ENCODE measurements at places on chromosomes 5 and 9.
A peak's percentile ranks its signal among the peaks of the same experiment; 100 is the strongest.

DNA sequence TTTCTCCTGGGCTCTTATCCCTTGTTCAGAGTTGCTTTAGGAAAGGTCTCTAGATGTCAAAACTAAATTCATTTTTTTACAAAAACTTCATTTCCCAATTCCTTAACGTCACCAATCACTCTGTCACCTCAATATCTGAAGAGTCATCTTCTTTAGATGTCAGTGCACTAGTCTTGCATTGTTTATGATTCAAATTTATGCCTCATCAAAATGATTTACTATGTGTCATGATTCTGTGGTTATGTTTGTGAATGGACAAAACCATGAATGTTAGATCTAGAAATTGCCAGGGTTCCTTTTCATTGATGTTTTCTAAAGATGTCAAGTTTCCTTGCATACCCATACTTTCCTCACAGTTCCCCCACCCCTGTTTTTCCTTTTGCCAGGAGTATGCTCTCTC lies 21.5 kb downstream of the CWC27 start:
- no peak for DNase-seq

- no peak for DNase-seq
Measured at GRCh38 chr5:3789519-3790193, 194.0 kb downstream of the IRX1 start.

GRCh38 chr9:522190-522589 lies 307.5 kb downstream of the DOCK8 start:
- no peak for DNase-seq

GRCh38 chr9:128702949-128703615 lies 779 bp downstream of the PKN3 start:
- DNase-seq = no peak

DNA sequence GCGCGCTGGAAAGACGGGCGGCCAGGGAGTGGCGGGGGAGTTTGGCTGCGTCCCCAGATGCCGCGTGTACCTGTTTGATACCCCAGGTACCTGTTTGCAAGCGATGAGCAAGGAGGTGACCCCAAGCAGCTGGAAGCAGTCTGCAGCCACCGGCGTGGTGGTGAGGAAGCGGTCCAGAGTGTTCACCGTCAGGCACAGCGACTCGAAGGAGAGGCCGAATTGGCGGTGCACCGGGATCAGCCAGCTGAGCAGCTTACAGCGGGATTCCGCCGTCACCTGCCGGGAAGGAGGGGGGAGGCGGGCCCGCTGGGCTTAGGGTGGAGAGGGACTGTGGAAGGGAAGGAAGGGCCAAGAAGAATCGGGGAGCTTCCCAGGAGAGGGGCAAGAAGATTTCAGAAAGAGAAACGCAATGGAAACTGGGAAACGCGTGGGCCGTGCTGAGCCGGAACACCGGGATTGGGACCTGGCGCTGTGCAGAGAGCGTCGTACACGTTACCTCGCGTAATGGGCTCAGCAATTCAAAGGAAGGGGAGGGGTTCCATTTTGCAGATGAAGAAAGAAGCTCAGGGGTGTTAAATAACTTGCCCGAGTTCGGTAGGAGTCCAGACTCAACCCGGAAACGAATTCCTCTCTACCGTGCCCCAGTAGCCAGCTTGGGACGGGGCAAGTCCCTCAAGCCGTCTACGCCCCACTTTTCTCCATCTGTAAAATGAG lies 980 bp downstream of the CCNO start:
- DNase-seq = no peak

DNA sequence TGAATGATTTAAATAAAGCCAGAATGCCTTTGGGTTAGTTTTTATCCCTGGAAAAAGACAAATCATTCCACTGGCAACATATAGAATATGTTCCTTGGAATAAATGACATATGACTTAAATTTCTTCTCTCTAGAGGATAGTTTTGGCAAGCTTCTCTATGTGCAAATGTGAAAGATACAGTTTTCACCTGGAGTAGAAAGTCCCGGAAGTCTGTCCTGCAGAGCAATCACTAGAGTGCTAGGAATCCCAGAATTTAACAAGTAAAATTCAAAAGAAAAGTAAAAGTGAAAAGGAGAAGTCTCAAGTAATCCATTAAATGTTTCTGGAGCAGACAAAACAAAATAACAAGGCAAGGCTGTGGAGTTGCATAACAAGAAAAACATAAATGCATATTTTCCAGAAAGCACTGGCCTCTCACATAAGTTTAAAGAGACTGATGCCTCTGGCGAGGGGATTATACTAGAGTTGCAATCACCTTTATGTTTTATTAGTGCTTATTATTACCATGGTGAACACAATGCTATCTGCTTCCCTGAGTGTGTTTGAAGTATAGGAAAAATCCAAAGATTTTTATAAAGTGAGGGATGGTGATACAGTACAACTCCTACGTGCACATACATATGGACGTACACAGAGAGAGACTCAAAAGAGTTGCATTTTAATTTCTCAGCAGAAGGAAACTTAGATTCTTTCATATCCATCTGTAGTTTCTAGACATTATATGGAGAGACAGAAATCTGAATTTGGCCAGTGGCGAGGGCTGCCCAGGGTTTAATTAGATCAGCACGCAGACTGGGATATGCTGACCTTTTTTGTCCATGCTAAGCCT lies 188.3 kb upstream of the ANKRD55 start:
- DNase-seq = no peak

- DNase-seq = no peak
Measured at GRCh38 chr9:81211741-81212140, 477.6 kb downstream of the TLE1 start.

GRCh38 chr9:99977033-99977792 lies 70.8 kb downstream of the STX17 start:
- DNase-seq = no peak

- DNase-seq = no peak
Measured at GRCh38 chr5:16225927-16226326, 46.3 kb upstream of the MARCHF11 start.

DNA sequence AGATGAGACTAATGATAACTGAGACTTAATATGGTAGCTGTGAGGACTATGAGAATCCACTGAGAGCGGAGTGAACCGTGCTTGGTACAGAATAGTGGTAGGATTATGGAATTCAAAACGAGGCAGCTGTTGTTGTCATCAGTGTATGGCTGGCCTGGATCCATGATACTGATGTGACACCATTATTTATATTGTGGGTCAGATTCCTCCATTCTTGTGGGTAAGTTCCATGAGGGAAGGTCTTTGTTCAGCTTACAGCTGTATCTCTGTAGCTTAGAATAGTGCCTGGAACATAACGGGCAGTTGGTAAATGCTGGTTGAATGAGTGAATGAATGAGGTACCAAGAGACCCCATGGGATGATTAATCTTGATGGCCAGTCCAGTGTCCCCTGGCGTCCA lies 61.8 kb downstream of the ACER2 start:
- DNase-seq = no peak

- no peak for DNase-seq
Measured at GRCh38 chr5:66516550-66516949, 79.6 kb upstream of the MAST4 start.

DNA sequence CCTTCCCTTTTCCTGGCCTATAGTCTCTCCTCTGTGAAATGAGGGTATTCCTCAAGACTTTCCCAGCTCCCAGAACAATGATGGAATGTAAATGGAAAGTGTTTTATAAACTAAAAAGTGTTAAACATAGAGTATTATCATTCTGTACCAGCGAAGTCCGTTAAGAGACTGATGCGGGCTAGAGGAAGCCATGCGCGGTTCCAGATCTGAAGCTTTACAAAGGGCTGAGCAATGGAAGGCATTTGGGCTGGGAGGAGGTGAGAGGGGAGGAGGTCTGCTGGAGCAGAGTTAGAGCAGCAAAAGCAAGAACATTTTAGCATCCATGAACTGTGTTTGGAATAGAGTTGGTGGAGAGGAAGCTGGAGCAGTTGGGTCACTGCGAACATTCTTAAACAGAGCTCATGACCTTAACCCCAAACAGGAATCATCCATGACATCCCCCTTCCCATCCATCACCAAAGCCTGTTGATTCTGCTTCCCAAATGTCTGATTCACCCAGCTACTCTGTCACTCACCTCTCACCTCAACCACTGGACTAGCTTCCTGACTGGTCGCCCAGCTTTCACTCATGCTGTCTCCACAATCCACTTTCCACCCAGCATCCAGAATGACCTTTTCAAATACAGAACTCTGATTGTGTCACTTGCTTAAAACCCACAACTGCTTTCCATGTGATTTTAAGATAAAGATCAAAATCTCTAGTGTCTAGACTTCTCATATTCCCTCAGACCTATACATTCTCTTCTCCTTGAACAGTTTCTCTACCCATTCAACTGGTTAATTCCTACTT lies 37.1 kb downstream of the CDK5RAP2 start:
- no peak for DNase-seq

DNA sequence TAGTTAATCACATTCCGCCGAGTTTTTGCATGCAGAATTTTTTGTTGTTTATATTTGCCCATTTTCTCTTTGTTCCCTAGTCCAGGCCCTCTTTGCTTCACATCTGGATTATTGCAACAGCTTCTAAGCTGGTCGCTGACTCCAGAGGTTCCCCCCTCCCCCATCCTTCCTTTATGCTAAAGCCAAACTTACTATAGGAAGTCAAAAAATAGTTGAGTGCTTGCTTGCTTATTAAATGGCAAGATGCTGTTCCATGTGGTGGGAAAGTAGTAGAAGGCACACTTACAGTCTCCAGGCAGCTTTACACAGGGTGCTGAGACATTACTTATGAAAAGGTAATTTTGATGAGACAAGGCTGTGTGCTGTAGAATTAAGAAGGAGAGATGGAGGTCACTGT lies 1.3 kb downstream of the ZBTB34 start:
- DNase-seq = no peak

DNA sequence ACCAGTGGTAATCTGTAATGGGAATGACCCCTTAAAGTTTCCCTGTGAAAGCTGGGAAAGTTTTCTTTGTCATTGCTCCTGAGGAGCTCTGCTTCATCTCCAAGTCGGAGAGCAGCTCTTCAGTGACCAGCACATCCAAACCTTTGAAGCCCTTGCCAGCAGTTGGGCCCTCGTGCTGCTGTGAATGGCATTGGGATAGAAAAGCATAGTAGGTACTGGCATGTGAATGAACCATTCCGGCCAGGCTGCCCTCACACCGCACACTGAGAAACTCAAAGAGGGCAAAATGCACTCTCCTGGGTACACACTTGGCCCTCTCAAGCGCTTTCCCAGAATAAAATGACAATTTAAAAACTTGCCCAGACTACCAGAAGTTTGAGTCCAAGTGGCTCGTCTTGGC lies 1135.0 kb upstream of the WWC1 start:
- DNase-seq = no peak

GRCh38 chr5:168316139-168316578 lies 24.7 kb downstream of the WWC1 start:
- no peak for DNase-seq

DNA sequence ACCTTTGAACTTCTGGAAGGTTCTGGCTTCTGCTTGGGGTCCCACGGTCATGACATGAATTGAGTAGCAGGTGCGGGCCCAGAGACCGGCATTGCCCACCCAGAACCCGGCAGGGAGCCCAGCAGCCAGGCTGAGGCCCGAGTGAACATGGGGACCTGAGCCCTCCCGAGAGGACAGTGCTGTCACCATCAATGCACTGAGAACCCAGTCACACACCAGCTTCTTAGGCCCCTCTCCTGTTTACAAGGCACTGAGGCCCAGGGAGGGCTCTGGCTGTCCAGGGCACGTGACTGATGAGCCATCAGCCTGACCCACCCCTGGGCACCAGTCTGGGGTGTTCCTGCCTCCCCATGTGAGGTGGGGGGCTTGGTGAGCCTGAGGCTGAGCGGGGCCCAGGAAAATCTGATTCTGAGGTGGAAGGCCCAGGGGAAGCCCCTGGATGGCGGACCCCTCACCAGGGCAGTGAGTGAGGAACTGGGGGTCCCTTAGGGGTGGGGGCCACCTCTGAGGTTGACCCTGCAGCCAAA lies 60.3 kb upstream of the RNU6ATAC start:
- DNase-seq = no peak

DNA sequence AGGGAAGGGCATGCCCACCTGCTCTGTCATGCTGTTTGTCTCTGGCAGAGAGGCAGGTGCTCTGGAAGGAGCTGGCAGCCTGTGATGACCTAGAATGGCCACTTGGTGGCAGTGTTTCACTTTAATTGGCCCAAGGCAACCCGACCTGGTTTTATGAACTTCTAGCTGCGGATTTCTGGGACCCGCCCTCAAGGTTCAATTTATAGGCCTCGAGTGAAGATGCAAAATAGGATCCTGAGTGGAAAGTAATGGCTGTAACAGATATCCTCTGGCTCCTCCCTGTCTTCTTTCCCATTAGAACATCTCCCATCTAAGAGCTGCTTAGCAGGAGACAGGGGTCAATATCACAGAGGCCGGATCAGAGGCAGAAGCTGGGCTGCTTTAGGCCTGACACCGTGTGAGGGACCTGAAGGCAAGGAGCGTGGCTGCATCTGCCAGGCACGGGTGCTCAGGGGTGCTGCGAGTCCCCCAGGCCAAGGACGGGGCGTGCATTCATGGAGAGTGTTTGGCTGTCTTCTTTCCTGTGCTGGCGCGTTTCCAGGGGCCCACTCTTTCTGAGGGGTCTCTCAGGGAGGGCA lies 56.7 kb upstream of the SLC28A3 start:
- DNase-seq = peak; percentile 44

- no peak for DNase-seq
Measured at GRCh38 chr9:100555471-100555870, 22.4 kb upstream of the CAVIN4 start.

DNA sequence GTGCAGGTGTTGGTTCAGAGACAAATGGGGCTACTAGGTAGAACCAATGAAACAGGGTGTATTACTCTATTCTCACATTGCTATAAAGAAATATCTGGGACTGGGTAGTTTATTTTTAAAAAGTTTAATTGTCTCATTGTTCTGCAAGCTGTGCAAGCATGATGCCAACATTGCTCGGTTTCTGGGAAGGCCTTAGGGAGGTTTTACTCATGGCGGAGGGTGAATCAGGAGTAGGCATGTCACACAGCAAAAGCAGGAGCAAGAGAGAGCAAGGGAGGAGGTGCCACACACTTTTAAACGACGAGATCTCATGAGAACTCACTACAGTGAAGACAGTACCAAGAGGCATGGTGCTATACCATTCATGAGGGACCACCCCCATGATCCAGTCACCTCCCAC lies 134.6 kb downstream of the PIK3R1 start:
- DNase-seq = no peak

- DNase-seq = no peak
Measured at GRCh38 chr9:251398-251797, 36.7 kb downstream of the DOCK8 start.

GRCh38 chr9:69809304-69809863 lies 11.2 kb upstream of the CFAP95 start:
- DNase-seq = no peak

- no peak for DNase-seq
Measured at GRCh38 chr9:92631452-92632343, 38.2 kb downstream of the IPPK start.

GRCh38 chr5:5335700-5336264 lies 86.7 kb upstream of the ICE1 start:
- DNase-seq = no peak

DNA sequence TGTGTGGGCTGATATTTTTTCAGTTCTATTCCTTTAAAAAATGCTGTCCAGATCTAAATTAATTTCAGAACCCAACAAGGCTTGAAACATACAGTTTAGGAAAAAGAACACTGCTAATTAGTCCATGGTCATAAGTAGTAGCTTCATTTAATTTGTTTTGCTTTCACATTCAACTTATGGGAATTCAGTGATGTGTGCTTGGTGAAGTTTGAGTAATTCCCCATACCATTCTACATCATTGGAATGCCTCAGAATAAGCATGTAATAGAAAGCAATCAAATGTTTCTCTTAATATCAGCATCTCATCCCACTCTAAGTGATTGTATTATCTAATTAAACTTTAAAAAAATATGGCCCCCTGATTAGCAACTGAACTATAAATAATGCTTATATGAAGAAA lies 2.7 kb downstream of the CNTLN start:
- no peak for DNase-seq

- no peak for DNase-seq
Measured at GRCh38 chr5:145295236-145295835, 539.8 kb downstream of the PRELID2 start.
